ENCODE measurements at places on chromosomes 12 and 14.

DNA sequence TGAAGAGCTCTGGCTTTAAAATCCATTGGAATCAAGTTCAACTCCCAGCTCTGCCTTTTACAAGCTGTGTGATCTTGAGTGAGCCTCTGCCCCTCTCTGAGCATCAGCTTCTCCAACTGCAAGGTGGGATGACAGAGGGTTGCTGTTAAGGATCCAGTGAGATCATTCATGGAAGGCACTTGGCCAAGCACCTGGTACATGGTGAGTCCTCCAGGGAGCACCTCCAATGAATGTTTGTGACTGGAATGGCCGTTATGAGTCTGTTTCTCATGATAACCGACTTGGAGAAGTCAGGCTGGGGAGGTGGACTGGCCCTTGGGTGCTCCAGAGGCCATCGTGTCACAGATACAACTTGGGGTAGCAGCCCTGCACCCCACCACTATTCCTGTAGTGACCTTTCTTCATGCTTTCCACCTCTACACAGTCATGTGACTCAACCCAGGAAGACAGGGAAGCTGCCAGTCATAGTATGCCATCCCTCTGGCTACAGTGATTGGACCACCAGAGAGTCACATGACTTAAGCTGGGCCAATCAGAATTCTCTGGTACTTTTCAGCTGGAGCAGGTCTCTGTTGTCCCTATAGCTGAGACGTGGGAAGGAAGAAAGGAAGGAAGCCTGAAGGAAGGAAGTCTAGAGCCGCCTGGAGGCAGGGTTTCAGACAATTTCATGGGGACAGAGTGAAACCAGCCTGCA is 146.5 kb upstream of the MYL2 start:
- DNase-seq: no peak

DNA sequence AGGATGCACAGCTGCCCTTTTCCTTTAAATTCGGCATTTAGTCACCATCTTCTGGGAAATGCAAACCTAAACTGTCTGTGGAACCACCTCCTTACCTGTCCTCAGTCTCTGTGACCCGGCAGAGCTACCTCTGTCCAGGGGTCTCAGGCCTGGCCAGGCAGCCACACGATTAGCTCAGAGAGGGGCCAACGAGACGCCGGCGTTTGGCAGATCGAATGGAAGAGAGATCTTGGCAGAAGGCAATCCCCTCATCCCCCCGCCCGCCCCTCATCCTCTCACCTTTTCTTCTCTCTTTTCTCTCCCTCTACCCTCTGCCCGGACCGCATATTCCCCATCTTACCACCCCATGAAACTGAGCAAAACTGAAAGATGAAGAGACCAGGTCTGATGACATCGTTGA is 101.0 kb downstream of the PIWIL1 start:
- no peak for DNase-seq

- DNase-seq: no peak
Measured at GRCh38 chr12:94322346-94322745, 137.3 kb downstream of the CEP83 start.

GRCh38 chr12:78455991-78456390 is 408.6 kb upstream of the SYT1 start:
- no peak for DNase-seq

- no peak for DNase-seq
Measured at GRCh38 chr12:104356231-104357115, 52.9 kb downstream of the EID3 start.

DNA sequence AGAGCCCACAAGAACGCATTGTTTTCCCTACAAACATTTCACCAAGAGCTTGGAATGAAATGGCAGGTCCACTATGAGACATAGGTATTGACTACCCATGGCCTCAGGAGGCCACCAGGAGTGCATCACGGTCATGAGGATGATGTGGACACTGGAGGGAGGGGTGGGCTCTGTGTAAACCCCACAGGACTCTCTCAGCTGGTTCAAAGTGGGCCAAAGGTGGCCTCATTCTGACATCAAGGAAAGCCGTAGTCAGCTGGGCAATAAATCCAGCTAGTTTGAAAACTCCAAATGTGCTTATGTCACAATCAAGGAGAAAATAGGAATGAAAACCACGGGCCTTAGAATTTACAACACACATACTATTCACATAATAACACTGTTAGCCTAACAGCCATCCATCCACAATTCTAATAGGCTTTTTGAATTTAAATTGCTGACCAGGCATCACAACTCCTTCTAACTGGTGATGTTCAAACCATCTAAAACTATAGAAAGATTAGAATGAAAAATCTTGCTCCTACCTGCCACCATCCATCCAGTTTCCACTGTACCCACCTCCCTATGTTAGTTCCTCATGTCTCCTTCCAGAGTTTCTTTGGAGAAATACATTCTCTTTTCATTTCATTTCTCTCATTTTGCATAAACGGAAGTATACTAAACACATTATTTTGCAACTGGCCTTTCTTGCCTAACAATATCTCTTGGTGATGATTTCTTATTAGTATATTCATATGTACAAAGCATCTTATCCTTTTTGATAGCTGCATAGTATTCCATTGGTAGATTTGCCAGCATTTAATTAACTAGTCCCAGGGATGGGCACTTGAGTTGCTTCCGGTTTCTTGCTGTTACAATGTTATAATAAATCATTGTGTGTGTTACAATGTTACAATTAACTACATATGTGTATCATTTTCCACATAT is 21.5 kb downstream of the CMKLR1 start:
- no peak for DNase-seq

DNA sequence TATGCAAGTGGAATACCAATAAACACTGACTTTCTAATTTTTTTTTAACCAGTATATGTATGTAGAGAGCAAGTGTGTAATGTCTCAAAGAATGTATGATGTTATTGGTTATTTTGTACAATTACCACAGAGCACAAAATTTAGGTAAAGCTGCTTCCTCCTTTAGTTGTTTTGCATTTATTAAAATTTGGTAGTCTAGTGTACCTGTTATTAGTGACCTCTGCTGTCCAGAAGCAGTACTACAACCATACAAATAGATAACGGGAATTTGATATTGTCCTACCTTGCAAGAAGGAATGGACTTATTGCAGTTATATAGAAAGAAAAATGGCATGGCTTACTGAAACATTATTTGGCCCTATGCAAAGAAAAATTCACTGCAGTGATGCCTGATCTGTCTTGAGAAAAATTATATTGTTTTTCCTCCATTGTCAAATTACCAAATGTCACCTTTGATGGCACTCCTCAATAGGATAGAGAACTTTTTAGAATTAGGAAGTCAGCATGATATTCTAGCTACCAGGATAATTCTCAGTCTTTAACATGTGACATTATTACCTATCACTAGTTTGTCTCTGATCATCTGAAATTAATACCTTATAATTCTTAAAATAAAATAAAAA is 153.9 kb upstream of the RMST start:
- no peak for DNase-seq

DNA sequence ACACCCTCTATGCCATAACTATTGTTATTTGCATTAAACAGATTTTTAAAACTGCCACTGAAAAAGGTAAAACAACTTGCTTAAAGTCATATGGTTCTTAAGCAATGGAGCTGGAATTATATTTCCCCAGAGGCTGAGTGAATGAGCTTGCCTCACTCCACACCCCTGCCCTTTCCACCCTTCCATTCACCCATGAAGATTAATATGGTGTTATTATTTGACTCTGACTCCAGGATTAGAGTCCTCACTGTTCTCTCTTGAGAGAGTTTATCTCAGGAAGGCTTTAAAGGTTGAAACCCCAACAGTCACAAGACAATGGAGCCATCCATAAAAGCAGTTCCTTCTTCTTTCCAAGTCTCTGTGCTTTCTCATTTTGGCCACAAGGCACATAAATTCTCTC is 84.9 kb downstream of the RTN1 start:
- DNase-seq: no peak

DNA sequence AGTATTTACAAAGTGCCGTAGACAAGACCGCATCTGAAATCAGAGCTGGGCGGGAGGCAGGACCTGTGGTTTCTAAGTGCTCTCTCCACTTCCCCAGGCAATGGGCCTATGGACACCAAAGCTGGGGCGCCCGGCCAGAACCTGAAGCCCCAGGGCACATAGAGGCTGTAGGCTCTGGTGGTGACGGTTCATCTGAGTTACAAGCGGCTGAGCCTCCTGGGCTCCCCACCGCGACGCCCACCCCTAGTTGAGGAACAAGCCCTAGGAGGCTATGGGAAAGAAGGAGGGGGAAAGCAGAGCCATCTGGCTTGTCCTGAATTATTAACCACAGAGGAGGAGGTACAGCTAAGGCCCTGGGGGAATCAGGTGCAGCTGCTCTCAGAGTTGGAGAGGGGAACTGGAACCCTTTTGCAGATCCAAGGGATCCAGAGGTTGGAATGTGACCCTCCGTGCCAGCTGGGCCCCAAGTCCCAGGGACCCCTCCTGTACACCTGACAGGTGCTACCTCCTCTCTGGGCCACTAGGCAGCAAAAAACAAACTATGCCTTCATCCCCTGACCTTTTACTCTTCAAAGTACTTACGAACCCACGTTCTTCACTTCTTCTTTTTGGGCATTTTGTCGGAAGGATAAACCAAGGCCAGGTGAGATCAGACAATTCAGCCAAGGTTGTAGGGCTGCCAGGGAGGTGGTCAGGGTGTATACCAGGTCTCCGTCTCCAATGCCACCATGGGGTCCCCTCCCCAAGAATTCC is 77.2 kb downstream of the ARL6IP4 start:
- DNase-seq: no peak

DNA sequence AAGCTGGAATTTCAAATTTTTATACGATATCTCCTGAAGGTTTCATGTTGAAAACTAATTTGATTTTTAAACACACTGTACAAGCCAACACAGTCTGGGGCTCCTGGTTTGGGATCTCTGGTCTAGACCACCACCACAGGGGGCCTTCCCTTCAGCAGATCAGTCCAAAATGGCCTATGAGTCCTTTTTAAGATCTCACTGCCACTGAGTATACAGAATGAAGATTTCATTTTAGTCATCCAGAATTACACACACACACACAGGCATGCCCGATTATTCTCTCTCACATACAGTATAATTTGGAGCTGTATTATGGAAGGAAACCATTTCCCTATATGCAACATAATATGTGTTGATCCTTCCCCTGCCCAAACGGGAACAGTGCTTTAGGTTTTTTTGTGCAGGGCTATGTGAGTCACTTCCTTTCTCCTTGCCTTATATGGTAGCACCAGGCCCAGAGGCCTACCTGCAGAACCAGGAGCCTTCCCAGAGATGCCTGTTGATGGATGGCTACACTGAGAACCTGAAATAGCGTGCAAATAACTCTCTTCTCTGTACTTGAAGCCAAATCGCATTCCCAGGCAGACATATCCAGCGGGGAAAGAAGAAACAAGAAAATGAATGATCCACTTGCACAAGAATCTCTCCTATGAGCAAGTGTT is 28.1 kb upstream of the WNK1 start:
- no peak for DNase-seq

GRCh38 chr12:132517740-132518100 is 27.8 kb downstream of the FBRSL1 start:
- DNase-seq: no peak

DNA sequence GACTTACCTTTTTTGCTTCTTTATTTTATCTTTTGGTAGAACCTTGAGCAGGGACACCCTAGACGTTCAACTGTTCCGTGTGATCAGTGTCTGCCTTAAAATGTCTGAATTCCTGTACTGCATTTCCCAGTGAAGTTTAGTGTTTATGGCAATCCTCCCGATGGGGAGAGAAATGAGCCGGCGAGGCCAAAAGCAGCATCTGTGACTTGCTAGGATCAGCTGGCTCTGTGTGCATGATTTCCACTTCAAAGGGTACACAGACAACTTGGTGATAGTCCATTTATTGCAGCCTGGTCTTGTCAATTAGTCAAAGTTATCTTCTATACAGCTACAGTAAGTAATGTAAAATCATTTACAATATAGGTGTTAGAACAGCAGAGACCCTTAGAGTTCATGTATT is 768.5 kb downstream of the DIO2 start:
- no peak for DNase-seq

- no peak for DNase-seq
Measured at GRCh38 chr12:79083181-79083580, 218.6 kb downstream of the SYT1 start.

GRCh38 chr14:53148671-53149070 is 4.5 kb downstream of the DDHD1 start:
- no peak for DNase-seq

DNA sequence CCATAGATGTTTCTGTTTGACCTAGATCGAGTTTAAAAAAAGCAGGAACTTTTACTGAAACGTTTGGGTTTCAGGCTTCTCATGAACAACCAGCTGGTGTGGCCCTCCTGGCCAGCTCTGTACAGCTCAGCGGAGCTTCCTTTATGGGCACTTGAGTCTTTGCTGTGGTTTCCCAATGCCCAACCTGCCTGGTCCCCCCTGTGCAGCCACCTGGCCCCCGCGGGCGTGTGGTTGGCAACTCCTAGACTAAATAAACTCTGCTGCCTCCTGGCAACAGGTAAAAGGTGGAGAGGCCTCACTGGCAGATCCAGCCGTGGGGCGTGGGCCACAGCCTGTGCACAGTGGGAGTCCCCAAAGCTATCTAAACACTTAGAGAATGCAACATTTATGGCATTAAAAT is 38.7 kb downstream of the ADGRD1 start:
- DNase-seq: no peak

DNA sequence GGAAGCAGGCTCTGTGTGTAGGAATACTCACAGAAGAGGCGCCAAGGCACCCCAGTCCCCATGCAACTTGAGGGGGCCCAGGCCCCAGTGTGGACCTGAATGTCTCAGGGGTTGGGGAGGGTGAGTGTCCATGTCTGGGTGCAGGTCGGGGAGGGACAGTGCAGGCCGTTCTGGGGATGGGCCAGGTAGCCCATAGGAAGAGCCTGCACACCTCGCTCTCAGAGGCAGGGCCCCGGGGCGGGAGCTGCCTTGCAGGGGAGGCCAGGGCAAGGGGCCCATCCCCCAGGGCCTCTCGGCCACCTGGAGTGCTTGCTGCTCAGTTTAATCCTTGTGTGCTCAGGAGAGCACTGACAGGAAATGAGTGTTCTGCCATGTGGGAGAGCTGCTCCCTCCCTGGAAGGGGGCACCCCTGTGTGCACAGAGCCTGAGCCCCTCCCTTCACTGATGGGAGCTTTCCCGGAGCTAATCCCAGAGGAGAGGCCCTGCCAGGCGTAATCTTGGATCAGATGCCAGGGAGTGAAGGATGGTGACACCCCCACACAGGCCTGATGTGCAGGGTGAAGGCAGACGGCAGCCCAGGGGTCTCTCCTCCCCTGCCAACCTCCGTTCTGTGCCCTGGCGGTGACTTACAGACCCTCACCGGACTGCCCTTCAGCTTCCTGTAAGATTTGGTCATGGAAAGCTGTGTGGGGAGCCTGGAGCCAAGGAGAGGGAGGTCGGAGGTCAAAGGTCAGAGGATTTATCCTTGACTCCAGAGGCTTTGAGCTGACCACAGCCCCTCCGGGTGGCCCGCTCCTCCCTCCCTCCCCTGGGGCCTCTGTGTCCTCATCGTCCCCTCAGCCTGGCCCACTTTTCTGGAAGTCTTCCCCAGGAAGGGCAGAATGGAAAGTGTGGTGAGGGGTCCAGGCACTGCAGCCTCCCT is 24.4 kb upstream of the FBRSL1 start:
- no peak for DNase-seq

- no peak for DNase-seq
Measured at GRCh38 chr12:113006641-113007040, 28.3 kb downstream of the OAS2 start.

GRCh38 chr12:91173124-91173523 is 9.5 kb downstream of the DCN start:
- no peak for DNase-seq

GRCh38 chr12:195156-195555 is 18.8 kb downstream of the SLC6A12 start:
- no peak for DNase-seq

All from GOT3 (cell line).